ENCODE measurements at places on chromosomes 3 and 15.
A peak's percentile ranks its signal among the peaks of the same experiment; 100 is the strongest.

GRCh38 chr15:98715401-98715800 is 67.1 kb downstream of the IGF1R start:
- peak; percentile 80 for DNase-seq

GRCh38 chr3:59824876-59825275 is 775.1 kb upstream of the CFAP20DC start:
- DNase-seq, result no peak

DNA sequence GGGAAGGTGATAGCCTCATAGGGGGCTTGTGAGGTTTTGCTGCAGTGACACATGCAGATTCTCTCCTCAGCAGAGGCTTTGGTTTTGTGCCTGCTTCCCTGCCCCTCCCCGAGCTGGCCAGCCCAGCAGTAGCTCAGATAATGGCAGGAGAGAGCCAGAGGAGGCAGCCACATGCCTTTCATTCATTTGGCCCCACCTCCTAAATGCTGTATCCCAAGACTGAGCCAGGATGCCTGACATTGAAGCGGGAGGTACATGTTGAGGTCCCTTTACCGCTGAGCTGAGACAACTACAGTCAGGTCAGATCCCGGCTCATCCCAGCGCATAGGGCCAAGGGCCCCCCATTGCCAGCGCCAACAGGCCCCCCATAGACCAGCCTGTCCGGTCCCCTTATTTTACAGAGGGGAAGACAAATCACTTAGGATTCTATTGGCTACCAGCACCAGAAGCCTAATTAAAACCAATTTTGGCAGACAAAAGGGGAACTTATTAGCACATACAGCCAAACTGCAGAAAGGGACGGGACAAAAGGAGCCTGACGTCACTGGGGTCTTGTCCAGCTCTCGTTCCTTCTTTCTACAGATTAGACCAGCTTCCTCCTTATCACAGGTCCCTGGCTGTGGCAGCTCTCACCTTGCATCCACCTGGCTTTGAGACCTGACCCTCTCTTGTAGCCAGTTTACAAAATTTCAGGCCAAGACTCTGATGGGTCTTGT is 12.1 kb upstream of the POLG start:
- no peak for DNase-seq

GRCh38 chr3:42032693-42033349 is 58.3 kb upstream of the TRAK1 start:
- DNase-seq, result peak; percentile 100

- DNase-seq, result no peak
Observed at GRCh38 chr3:35537265-35537664, 102.1 kb upstream of the ARPP21 start.

DNA sequence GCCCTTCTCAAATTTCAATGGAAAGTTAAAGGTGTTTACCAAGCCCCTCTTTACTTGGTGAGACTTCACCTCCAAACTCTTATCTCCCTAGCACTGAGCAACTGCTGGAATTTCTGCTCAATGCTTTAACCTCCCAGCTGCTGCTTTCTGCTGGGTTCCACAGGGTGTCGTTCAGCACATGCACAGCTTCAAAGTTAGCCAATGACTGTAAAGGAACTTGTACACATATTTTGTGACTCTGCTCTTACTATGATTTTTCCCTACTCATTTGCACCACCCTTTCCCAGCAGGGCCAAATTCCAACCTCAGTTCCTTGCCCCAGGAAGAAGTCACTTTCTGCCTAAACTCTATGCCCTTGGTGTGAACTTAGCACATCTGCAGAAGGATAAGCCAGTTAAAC is 89.7 kb downstream of the ULK4 start:
- DNase-seq, result no peak

GRCh38 chr3:61937477-61937876 is 376.1 kb downstream of the PTPRG start:
- no peak for DNase-seq

GRCh38 chr3:30473374-30474051 is 132.9 kb upstream of the TGFBR2 start:
- peak; percentile 92 for DNase-seq

DNA sequence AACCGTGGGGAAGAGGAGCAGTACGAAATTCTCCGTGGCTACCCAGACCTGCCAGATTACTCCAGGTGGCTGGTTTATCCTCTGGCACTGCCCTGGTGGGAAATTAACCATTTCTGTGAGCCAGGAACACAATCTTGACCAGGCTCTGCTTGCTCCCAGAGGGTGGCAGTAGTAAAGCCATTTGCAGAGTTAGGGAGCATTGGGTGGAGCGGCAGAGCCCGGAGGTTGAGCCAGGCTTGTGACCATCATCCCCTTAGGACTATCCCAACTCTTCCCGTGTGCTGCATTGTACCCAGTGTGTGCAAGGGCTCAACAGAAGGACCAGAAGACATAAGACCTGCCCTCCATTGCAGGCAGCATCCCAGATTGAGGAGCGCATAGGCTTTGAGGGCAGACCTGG is 5.3 kb downstream of the KNG1 start:
- peak; percentile 6 for DNase-seq

All from AG10803 (cell line).